NCI-H1105 treated with DMSO at 0.1 percent for 48 hours (cell line): ENCODE measurements at places on chromosomes 4 and X.

DNA sequence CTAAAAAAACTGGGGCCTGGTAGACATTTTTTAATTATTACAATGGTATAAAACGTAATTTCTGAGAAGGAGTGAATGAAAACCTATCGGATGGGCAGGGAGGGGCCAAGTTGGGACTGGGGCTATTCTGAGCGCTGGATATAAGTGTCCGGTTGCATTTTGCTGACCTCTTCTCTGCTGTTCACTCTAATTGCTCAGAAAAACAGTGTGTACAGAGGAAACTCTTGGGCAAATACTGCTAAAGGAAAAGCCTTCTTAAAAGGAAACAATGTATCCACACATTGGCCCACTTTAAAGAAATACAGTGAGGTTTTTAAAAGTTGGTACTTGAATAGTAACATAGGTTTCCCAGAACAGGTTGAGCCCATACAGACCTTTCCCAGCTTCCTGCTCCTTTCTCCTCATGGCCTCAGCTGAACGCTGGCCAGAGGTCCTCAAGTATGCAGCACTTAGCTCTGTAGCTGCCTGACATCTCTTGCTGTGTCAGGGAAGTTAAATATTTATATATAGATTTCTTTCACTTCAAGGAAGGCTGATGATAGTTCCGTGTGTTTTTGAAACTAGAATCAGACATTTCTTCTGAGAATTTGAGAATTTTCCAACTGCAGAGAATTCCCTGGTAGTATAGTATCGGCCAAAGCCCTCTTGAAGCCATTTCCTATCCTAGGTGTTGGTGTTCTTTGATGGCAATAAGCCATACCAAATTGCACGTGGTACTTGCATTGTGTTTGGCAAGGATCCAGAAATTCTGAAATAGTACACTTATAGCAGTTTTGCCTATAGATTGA is 97.1 kb upstream of the SLC4A4 start:
- peak; percentile 65 for DNase-seq

DNA sequence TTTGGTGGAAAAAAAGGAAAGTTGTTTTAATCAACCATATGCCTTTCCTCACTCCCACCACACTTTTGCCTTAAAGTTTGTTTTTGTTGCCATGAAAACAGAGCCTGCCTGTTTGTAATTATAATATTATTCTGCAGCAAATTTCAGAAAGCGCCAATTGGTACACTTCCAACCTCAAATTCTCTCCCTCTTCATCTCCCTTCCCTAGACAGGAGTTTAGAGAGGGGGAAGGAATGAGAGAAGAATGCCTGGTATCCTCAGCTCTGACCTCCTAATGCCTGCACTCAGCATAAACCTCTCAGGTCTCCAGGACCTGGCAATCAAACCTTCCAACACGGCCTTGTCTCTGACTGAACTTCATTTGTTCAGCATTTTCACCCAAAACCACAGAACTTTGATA is 138.4 kb upstream of the HCCS start:
- no peak for DNase-seq

- DNase-seq: no peak
Observed at GRCh38 chrX:97402903-97403302, 519.2 kb downstream of the RPA4 start.

GRCh38 chr4:55553441-55554201 is 6.9 kb upstream of the CLOCK start:
- no peak for DNase-seq

GRCh38 chrX:24927372-24927771 is 88.4 kb downstream of the ARX start:
- DNase-seq: no peak

DNA sequence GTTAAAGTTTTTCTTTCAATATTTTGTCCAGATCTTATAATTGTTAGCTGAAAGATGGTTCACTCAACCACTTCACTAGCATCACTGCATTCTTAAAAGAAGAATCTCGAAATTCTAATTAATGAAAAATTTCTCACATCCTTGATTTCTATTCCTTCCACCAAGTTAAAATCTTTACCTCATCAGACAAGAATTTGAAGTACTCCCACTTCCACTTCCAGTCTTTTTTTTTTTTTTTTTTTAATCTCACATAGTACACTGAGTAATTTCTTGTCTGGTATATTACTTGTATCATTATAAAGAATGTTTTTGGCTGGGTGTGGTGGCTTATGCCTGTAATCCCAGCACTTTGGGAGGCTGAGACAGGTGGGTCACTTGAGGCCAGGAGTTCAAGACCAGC is 73.2 kb downstream of the FBXW7 start:
- DNase-seq: no peak

DNA sequence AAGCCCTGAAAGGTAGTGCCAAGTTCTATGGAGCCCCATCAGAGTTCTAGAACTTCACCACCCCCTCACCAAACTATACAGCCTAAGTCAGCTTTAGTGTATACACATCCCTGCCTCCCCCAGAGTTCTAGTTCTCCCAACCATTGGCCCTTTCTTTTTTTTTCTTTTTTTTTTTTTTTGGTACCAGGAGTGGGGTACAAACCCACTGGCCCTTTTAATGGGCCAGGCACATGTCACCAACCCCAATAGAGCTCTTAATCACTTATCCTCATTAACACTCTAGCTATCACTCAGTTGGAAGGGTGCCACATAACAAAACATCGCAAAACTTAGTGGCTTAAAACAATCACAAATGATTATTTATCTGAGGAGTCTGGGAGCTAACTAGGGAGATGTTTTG is 588.6 kb downstream of the BCOR start:
- no peak for DNase-seq

GRCh38 chrX:132118358-132118757 is 9.5 kb downstream of the FRMD7 start:
- DNase-seq: no peak

- peak; percentile 49 for DNase-seq
Observed at GRCh38 chrX:38805432-38806389, 4.5 kb downstream of the MID1IP1 start.

- no peak for DNase-seq
Observed at GRCh38 chr4:30837131-30837539, 117.0 kb downstream of the PCDH7 start.

GRCh38 chr4:4671774-4672349 is 130.0 kb upstream of the STX18 start:
- no peak for DNase-seq

DNA sequence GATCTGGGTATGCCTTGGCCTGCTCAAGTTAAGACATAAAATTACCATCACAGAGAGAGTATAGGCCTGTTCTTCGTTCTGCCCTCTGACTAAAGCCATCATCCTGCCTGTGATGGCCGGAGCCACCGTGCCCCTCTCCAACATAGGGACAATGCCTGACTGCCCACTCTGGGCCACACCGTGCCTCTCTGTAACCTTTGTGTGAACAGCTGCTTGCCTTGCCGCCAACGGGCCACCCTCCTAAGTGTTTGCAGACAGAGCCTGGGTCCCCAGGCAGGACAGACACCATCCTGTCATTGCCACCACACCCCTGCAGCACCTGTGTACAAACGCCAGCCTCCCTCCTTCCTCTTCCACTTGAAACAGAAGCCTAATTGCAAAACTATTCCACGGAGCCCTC is 298.7 kb upstream of the TENM3 start:
- DNase-seq: no peak

DNA sequence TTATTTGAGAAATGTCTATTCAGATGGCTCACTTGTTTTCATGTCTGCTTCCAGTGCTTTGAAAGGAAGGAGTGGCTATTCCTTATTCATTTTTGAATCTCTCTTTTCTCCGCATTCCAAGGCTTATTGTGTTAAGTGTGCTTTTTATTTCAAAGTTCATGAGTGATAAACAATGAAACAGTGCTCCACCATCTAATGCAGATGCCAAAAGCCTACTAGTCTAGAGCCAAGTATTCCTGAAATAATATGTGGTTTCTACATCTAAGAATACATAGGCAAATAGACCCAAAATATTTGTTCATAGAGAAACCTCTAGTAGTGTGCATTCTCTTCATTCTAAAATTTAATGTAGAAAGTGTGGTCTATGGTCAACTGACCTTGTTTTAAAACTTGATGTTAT is 187.3 kb downstream of the GABRB1 start:
- DNase-seq: no peak

DNA sequence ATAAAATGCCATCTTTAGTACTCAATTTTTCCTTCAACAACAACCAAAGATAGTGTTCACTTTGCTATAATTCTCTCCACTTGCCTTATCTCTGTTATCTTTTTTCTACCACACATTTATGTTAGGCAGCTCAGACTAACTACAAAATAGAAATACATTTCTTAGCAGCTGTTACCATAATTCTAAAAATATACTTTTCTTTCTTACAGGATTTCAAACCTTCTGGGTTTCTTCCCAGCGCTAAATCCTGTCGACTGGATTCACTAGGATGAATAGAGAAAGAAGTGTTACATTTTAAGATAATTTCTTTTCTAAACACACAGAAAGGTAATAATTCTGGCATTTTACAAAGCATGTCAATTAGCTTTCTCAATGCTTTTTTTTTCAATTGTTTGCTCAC is 105.5 kb upstream of the GK2 start:
- DNase-seq: no peak

- no peak for DNase-seq
Observed at GRCh38 chr4:25310066-25310802, 2.3 kb upstream of the ZCCHC4 start.

DNA sequence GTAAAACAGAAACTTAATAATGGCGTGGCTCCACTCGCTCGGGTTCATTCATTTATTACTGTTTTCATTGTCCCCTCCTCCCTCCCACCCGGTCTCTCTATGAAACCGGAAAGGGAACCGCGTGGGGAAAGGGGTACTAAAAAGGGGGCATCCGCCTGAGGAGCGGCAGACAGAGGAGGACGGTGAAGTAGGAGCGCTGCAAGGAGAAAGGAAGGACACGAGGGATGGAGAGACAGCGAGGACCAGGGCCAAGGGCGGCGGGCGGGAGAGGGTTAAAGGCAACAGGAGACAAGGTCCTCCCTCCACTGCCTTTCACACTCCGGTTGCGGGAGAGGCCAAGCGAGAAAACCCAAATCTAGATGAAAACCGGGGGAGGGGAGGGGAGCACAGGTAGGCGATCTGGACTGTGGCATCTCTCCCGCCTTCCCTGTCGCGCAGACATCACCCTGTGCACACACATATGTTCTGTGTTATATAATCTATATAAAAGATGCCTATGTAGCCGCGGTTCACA is 829 bp downstream of the ELOVL6 start:
- DNase-seq: peak; percentile 41

DNA sequence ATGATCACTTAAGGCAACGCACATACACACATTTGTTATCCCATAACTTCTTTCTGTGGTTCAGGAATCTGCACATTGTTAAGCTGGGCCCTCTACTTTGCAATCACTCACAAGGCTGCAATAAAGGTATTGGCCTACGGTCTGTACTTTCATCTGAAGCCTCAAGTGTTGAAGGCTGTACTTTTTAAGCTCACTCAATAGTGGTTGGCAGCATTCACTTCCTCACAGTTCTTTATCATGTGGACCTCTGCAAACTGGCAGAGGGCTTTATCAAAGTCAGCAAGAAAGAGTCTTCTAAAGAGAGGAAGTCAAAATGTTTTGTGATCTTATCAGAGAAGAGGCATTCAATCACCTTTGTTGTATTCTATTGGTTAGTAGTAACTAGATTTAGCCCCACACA is 301.4 kb upstream of the EPHA5 start:
- DNase-seq: no peak

DNA sequence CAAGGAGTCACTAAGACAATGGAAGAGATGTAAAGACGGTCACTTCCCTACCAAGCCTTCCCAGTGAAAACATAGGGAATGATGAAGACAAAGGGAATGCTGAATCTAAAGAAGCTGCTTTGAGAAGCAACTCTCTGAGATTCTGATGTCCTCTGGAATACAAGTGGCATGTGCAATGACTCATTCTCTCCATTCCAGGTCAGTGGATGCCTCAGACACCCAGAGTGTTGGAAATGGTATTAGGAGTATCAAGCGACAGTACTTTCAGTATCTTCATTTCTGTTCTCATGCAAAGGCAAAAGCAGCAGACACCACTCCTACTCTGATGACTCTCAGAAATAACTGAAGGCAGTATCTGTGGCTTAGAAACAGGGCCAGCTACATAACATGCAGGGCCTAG is 102.6 kb downstream of the FSTL5 start:
- no peak for DNase-seq

- no peak for DNase-seq
Observed at GRCh38 chrX:81259020-81259713, 57.3 kb downstream of the SH3BGRL start.

GRCh38 chrX:10106806-10107205 is 50.0 kb upstream of the CLCN4 start:
- DNase-seq: no peak

GRCh38 chr4:2948895-2949781 is 14.1 kb downstream of the NOP14 start:
- no peak for DNase-seq

GRCh38 chr4:6386091-6386490 is 86.3 kb downstream of the PPP2R2C start:
- DNase-seq: no peak

DNA sequence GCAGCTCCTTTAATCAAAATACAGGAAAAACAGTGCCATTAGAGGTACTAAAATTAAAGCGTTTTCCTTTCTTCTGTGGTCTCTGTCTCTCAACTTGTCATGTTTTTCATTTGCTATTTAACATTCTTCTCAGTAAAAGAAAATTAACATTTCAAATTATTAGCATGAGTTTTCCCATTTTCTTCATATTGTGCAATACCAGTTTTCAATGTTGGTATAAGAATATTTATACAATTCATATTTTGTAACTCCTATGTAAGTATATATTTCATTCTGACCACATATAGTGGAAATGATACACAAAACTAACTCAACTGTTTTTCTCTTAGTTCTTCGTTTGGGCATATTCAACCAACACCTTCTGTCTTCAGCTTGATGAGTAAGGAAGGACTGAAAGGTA is 308.3 kb downstream of the HS3ST1 start:
- DNase-seq: no peak

DNA sequence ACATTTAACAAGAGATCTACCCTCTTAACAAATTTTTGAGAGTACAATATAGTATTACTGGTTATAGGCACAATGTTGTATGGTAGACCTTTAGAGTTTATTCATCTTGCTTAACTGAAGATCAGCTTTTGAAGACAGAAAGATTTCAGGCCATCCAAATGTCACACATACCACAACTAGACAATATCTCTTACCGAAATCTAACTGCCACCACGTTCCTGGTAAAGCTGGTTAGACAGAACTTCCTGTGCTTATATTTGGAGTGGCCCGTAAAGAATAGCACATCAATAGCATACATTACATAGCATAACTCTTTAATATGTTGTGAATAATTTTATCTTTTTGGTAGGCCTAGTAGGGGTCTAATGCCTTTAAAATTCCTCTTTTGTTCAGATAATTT is 29.8 kb upstream of the ARHGEF6 start:
- DNase-seq: no peak
